ENCODE measurements at places on chromosomes 12 and 14.
A peak's percentile ranks its signal among the peaks of the same experiment; 100 is the strongest.

DNA sequence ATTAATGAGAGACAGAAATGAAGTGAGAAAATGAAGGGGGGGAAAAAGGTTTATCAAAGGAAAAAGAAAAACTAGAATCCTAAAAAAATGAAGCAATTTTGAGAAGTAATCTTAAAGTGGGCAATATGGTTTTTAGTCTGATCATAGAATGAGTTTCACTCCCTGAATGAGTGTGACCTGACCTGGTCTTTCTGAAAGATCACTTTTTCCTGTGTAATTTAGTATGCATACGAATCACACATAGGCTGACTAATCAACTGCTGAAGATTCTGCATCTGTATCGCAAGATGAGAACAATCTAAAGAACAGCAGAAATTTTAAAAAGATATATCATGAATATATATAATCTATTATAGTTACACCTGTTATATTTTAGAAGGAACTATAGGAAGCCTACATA lies 11.3 kb downstream of the GNPTAB start:
- DNase-seq, result no peak

DNA sequence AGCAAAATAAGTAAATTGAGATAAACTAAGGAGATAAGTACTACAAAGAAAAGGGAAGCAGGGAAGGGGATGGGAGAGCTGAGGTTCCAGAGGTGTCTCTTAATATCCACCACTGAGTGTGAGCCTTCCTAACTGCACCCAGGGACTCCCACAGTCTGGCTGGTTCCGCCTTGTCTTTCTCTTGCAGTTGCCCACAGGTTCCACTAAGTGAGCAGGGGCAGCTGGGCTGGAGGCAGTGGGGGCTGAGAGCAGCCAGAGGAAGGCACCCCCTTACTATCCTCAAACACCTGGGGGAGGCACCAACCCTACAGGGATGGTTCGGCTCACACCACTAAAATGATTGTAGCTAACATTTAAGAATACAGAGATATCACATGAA lies 214.9 kb downstream of the SLC41A2 start:
- DNase-seq, result no peak

DNA sequence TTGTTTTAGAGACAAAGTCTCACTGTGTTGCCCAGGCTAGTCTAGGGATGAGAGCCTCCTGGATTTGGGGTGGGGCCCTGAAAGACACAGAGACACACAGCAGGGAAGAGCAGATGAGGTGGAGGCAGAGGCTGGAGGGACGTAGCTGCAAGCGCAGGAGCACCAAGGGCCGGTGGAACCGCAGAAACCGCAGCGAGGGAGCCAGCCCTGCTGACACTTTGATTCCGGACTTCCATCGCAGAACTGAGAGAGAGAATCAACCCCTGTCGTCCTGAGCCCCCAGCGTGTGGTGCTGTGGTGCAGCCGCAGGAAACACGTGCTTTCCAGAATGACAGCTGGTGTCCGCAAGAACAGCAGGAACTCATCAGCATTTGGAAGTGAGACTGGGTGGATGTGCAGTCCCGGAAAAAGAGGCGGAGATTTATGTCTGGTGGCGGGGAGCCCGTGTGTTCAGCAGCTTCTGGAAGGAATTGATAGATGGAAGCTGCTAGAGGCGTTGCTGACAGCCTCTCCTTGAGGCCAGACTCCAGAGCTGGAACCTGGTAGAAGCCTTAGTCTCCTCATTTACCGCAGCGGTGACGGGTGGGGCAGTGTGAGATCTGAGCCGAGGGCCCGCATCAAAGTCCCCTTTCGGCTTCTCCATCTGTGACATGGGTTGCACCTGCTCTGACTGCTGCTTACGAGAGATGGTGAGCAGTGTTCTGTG lies 21.9 kb upstream of the KLC1 start:
- DNase-seq, result peak; percentile 95

DNA sequence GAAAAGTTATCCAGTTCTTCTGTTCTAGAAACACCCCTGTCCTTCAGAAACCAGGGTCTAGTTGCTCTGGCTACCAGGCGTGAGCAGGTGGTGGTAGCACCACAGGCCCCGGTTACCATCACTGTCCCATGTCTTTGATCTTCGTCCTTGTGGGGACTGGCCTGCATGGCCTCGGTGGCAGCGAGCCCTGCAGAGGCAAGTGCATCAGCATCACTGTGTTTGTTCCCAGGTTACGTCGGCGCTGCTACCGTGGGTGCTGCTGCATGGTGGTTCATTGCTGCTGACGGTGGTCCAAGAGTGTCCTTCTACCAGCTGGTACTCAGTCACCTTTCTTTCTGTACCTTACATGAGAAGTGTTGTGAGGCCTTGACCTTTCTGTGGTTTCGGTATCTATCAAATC lies 58.9 kb downstream of the ANAPC7 start:
- DNase-seq, result no peak

GRCh38 chr12:28876196-28876798 lies 272.8 kb upstream of the FAR2 start:
- no peak for DNase-seq

DNA sequence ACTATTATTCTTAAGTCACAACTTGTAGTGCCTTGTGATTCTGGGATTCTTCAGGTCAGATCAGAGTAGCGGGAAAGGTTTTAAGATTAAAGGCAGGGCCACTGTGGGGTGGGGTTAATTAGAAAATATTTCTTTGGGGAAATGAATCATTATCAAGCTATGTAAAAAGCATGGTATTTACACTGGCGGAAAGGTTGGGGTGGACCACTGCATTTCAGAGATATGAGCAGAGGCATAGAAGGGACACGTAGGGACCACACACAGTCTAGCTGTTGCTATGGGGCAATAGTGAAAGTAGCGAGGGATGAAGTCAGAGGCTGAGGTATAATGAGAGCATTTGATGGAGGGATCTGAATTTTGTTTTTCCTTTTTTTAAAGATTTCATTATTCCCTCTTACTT lies 31.7 kb upstream of the KCNH3 start:
- no peak for DNase-seq

DNA sequence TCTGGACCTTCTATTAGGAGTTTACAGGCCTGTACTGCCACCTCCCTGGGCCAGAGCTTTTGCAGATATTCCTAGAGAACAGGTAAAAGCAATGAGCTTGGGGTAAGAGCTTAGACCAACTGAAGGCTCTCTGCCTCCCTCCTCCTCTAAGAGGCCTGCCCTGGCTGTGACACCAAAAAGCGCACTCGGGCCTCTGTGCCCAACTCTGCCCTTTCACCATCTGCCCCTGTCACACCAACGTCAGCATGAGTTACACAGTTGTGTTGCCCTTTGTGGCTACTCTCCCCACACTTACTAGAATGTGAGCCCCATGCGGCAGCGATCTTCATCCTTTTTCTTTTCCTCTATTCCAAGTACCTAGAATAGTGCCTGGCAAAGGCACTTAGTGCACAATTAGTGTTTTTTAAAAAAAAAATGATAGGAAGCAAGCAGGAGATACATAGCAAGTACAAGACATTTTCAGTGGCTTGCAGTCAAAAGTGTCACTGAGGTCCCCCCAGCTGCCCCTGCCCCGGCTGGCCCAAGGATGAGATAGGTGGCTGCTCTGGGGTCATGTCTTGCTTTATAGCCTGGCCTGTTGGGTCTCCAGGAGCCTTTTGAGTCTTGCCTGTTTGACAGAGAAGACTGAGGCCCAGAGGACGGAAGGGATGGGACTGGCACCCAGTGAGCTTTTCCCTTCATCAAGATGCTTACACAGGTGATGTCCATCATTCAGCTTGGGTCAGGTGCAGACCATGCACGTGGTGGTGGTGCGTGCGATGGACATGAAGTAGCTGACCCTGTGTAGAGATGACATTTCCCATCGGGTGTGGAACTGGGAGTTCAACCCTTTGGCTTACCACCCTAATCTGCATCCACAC lies 12.5 kb downstream of the CKB start:
- DNase-seq, result no peak

GRCh38 chr14:104132981-104133380 lies 5.4 kb upstream of the KIF26A start:
- no peak for DNase-seq

DNA sequence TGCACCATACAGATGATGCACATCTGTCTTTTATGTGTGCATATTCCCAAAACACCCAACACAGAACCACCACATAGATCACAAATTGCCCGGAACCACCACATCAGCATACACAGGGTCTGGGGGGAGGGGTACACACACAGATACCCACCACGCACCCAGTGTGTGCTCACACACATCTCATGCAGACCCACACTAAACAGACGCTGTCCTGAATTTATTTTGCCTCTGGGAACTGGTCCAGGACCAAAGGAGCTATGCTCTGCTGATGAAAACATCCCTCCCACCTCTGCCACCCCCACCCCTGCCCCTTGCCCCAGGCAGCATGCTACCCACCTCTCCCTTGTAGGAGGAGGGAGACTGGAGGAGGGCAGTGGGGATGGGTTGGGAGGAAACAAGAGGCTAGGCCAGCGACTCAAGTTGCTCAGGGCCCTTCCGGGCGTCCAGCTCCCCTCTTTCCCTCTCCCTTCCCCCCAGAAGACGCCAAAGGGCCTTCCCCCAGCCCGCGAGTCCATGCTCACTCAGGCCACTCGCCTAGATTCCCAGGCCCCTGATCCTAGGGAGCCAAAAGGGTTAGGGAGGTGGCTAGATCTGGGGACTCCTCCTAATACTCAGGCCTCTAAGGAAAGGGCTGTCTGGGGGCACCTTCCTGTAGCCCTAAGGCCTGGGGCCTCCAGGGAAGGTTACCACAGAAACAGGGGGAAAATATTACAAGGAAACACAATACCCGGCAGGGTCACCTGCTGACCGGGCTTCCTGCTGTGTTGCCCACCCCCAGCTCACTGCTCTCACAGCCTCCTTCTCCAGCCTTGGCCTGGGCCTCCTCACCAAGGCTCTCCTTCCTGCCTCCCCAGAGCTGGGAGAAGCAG lies 3.1 kb downstream of the HDAC7 start:
- no peak for DNase-seq

DNA sequence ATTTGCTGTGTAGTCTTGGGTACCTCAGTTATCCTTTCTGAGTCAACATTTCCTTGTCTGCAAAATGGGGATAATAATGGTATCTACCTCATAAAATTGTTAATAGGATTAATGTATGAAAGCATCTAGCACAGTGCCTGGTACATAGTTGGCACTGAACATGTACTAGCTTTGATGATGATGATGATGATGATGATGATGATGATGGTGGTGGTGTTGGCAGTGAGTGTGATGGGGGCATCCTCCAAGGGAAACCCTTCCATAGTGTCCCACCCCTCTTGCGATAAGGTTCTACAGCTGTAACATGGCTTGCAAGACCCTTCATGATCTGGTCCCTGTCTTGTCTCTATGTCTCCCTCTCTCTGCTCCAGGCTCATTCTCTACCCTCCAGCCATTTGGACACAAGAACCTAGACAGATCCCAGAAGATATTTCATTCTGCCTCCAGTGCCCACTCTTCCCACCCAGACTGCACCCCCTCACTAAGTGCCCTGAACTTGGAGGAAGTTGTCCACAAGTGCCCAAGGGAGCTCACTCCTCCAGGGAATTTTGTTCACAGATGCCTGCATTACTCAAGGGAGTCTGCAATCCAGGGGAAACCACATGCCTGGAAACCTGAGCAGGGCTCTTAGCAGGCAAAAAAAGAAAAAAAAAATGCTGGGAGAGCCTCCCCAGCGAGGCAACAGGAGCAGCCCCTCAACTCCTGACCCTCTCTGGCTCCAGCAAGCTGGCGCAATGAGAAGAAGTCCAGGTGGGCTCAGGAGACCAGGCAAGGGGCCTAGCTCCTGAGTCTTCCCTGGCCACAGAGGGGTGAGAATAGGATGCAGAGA lies 10.1 kb upstream of the BDKRB1 start:
- no peak for DNase-seq

DNA sequence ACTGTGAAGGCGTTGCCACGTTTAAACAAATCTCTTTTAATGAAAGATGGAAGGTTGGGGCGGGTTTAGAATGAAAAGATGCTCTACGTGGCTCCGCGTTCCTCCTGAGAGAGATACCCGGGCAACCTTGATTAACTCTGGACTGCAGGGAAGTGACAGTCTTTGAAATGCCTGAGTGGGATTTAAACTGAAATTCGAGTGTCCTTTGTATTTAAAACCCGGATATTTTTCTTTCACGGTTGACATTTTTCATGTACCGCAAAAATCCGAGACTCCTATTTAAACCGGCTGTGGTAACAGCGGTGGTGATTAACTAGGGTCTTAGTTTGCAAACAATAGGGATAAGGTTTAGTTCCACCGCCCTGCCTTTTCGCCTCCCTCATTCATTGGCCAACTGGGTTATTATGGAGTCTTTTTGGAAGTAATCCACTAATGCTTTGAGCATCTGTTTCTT lies 707 bp downstream of the G2E3 start:
- peak; percentile 16 for DNase-seq

DNA sequence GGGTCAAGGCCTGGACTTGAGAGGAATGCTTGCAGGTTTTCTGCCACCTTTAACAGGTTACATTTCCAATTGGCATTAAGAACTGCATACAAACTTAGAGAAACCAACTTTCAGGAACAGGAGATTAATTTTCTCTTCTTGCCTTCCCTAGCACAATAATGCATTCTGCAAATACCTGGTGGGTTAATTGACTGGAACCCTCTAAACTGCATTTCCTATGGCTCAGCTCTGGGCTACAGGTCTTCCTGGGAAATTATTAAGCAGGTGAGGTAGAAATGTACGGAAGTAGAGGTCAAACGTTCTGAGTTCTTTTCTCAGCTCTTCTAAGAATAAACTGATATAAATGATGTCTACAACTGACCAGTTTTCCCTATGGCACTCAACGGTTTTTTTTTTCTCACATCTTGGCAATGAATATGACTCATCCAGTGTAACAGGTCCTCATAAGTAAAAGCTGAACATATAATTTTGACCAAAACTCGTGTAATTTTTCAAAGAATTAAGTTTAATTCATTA lies 144.9 kb upstream of the PELI2 start:
- no peak for DNase-seq

- DNase-seq, result no peak
These were observed 268.7 kb downstream of the AKAP6 start for GRCh38 chr14:32597771-32598170.

- DNase-seq, result no peak
These were observed 8.6 kb downstream of the ATP2A2 start for GRCh38 chr12:110289711-110290078.
